ENCODE measurements at places on chromosomes 7 and 10. TPM values are rescaled to one million over a fixed set of nuclear protein-coding genes. Genes with fewer than 3 reads are reported as not detected.

The AQP1 gene
- total RNA-seq, result 995 TPM

The FFAR4 gene
- 6.1 TPM for total RNA-seq

The SUPV3L1 gene
- 21.8 TPM for total RNA-seq

The PHKG1 gene
- 0.89 TPM for total RNA-seq

The NKX1-2 gene
- 0.09 TPM for total RNA-seq

The ATP6V0E2 gene
- total RNA-seq, result 47.0 TPM

The SYCE1 gene
- total RNA-seq, result 3.3 TPM

DNA sequence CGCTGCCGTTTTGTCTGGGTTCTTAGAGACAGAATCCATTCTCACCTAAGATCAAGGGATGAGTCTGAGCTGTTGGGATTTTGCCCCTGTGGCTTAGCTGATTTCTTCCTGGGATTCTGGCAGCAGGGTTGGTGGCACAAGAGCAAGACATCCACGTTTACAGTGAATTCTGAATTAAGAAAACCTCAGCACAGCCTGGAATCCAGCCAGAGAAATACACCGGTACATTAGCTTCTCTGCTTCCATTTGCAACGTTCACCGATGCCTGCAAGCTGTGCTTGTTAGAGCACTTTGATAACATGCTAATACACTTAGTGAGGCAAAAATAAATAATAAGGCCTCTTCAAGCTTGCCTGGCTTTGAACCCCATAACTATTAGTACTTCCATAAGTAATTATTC, 569.8 kb downstream of the CALN1 start:
- no peak for DNase-seq

DNA sequence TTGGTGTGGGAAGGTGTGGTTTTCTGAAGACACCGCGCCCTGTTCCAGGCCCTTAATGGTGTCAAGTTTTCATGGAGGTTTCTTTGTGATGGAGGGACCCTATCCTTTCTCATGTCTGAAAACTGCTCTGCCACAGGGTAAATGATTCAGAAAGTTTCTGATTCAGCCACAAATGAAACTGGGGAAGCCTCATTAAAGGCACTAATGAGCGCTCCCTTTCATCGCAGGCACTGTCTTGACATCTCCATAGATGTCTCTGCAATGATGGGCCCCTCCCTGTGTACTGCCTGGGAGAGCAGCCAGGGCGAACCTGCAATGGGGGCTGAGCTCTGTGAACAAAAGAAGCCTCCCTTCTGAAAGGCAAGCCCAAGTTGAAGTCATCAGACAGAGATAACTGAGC, 355.3 kb downstream of the PRPF18 start:
- DNase-seq, result no peak

GRCh38 chr7:39703144-39703543, 79.8 kb downstream of the RALA start:
- DNase-seq, result no peak

DNA sequence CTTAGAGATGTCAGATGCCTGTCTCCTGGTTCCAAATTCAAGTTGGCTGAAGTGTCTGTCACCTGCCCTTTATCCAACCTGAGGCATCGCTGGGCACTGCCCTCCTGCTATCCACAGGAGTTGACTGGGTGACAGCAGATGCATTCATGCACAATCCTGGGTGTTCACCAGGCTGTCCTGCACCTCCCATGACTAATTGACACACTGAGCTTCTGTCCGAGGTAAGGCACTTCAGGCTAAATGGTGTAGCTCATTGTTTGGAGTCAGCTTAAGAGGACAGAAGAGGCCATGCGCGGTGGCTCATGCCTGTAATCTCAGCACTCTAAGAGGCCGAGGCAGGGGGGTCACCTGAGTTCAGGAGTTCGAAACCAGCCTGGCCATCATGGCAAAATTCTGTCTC, 2.4 kb downstream of the UCMA start:
- no peak for DNase-seq

DNA sequence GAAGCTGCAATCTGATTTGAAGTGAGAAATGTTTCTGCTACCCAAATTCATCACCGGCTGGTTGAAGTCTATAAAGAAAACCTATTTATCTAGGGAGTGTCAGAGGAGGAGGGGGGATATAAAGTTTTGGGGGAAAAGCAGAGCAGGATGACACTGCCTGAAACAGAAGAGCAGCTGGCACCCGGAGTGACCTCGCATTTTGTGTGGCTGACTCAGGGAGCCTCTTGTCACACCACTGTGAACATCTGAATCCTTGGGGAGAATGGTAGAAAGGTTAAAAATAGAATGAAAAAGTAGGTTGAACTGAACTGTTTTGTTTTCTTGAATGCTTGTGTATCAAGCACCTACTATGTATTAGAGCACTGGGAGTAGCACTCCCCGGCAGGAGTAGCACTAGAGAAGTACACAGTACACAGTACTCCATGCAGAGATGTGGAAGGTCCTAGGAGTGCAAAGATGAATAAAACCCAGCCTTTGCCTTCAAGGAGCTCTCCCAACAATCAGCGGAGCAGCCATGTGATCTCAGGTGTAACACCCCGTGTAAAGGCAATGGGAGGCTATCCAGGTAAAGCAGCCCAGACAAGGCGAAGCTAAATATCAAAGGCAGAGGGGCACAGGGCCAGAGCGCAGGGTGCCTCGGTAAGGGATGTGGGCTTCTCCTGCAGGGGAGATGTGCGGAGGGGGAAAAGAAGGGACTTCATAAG, 13.5 kb downstream of the CRTAC1 start:
- no peak for DNase-seq

GRCh38 chr10:99435986-99436638, 5.7 kb upstream of the GOT1 start:
- no peak for DNase-seq

DNA sequence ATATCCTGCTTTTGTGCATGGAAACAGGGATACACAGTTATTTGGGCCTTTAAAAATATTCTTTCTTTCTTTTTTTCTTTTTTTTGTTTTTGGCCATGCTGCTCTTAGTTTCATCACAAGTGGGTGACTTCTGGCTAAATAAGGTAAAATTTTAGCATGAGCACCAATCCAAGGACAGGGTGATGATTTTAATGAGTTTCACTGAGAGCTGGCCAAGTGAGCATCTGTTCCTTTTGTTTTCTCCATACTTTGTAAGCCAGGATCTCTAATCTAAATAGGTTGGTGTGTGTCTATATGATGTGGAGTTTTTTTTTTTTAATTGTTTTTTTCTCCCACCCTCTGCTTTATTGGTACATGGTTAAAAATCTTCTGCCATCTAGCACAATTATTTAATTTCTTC, 106.8 kb downstream of the POLL start:
- no peak for DNase-seq

DNA sequence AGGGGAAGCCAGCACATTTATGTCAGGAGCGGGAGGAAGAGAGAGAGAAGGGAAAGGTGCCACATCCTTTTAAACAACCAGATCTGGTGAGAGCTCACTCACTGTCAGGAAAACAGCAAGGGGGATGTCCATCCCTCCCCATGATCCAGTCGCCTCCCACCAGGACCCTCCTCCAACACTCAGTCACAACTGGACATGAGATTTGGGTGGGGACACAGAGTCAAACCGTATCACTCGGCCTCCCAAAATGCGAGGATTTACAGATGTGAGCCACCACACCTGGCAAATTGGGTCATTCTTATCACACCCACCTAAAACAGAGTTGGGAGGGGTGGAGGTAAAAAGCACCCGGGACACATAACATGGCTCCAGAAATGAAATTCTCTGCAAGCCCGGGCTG, 41.0 kb downstream of the CARD11 start:
- DNase-seq, result no peak

DNA sequence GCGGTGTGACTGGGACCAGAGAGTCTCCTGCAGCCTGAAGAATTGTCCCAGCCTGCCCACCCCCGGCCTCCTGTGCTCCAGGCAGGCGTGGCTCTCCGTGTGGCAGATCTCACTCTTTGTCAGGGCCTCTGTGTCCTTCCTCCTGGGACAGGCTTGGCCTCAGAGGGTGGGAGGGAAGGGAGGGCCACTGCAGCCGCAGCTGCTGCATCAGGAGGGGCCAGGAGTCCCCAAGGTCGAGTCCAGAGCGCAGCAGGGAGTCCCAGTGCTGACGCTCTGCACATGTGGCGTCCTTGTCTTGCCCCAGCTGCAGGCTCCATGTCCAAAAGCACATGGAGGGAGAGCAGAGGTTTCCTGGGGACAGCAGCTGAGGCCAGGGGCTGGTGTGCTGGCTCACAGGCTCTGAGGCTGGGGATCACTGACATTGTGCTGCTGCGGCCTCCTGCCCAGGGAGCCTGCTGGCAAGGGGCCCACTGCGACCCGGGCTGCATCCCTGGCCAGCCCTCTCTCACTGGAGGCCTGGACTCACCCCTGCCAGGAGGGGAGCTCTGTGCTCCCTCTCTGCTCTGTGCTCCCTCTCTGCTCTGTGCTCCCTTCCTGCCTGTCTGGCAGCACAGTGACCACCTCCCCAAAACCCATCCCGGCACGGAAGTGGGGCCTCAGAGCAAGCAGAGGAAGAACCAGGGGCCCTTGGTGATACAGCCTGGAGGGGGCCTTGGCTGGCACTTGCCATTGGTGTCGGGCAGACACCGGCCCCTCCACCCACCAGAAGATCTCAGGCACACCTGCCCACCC, 114.6 kb upstream of the RET start:
- peak; percentile 6 for DNase-seq

DNA sequence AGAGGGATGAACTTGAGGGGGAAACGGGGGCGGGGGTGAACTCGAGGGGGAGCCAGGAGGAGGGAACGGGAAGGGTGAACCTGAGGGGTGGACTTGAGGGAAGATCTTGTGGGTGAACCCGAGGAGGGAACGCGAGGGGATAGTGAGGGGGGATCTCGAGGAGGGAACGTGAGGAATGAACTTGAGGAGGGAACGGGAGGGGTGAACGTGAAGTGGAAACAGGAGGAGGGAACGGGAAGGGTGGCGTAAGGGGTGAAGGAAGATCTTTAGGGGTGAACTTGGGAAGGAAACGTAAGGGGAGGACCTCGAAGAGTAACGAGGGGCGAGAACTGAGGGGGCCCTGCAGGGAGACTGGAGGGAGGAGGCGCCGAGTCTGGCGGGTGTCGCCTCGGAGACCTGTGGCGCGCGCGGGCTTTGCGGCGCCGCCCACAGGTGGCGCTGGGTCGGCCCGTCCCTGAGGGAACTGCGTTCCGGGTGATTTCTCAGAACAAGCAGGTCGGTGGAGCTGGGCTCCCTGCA, 651 bp downstream of the MYO3A start:
- DNase-seq, result no peak

DNA sequence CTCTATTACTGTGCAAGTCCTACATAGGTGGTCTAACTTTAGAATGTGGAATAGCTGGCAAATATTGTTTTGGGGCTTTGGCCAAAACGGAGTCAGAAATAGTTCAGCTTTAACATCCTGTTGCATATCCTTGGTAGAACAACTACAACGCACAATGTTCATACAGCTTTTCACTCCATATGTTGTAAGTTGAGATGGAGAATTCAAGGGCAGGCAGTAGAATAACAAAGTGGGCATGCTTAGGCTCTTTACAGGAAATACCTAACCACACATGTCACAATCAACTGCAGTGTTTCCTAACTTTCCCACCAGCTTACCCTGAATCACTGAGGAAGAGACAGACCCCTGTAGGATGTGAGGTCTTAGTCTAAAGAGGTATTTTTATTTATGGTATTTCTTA, 122.3 kb downstream of the PPP1R3A start:
- DNase-seq, result no peak

GRCh38 chr10:7786430-7786829, 1.4 kb downstream of the KIN start:
- DNase-seq, result no peak

DNA sequence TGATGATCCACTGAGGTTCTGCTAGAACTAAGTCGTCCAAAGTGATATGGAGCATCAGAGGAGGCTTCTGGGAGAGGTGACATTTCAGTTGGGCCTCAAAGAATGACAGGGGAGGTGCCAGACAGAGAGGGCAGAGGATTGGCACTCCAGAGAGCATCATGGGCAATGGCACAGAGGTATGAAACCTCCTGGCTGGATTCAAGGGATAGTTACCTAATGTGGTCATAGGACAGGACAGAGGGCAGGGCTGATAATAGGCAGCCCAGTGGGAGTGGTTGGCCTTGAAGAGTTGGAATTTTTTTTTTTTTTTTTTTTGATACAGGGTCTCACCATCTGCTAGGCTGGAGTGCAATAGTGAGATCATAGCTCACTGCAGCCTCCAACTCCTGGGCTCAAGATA, 7.6 kb downstream of the SRRM3 start:
- no peak for DNase-seq

DNA sequence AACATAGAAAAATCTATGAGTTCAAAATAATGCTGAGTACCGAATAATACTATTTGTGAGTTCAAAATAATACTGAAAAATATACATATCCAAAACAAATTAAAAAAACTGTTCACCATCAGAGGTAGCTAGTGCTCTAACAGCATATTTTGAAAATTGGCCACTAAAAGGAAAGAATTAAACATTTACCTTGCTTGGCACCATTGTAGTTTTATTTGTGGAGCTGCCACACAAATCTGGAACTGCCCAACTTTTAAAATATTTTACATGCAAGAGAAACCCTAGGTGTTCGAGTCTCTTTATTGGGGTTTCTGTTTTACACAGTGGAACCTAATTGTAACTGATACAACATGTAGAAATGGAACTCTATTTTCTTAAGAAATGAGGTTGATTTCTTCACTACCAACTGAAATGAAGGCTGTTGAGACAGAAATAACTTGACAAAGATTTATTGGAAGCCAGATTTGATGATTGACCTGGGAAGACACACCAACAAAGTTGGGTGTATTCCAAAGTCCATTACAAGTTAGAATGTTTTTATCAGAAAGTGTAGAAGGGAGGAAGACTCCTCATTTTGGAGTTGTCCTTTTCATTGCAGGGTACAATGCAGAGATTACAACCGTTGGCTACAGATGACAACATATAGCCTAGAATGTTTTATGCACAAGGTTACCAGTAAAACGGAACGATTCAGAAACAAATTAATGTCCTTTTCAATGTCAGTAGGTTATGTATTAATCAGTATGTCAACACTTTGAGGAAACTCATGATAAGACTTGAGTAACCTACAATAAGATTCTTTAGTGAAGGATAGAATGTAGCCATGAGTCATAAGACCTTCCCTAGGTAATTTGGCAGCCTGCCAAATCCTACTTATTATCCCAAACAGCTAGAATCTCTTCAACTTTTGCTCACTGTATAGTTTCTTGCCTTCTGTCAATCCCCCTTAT, 73.8 kb upstream of the PAPSS2 start:
- peak; percentile 68 for DNase-seq

DNA sequence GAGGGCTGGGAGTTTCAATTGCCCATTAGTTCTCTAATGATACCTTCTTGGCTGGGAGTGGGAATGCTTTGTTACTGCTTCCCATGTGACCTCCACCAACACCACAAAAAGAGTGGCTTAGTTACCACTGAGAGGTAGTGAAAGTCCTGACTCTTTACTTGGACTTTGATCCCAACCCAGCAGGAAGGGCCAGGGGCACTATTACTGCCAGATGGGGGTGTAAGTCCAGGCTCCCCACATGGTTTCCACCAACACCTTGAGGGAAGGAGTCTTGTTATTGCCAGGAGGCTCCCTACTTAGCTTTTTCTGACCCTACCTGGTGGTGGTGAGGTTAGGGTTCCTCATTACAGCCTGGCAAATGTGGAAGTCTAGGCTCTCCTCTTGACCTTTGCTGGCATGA, 11.4 kb downstream of the GGCT start:
- DNase-seq, result no peak

- DNase-seq, result peak; percentile 26
These were observed 12.5 kb upstream of the DDIT4 start for GRCh38 chr10:72260976-72261783.

GRCh38 chr7:43799605-43800004, 41.1 kb downstream of the BLVRA start:
- no peak for DNase-seq

- no peak for DNase-seq
These were observed 3.7 kb downstream of the DDIT4 start for GRCh38 chr10:72277340-72277995.

- DNase-seq, result no peak
These were observed 3.6 kb upstream of the GIMAP5 start for GRCh38 chr7:150733482-150734095.

- no peak for DNase-seq
These were observed 89.1 kb downstream of the MMRN2 start for GRCh38 chr10:86868353-86868752.

Measured in mucosa of gallbladder (tissue), 1 donor.